CD4-positive, alpha-beta T cell treated with Interleukin-21 for 1 hour (primary cell): ENCODE measurements at places on chromosomes 2 and 18.
A peak's percentile ranks its signal among the peaks of the same experiment; 100 is the strongest.

- DNase-seq, result peak; percentile 69
Observed at GRCh38 chr2:200471324-200471848, 38.5 kb downstream of the KCTD18 start.

GRCh38 chr2:149926149-149926548 lies 338.6 kb upstream of the MMADHC start:
- no peak for DNase-seq

GRCh38 chr2:158478816-158479215 lies 22.1 kb downstream of the PKP4 start:
- no peak for DNase-seq

GRCh38 chr2:193315428-193316091 lies 1120.8 kb upstream of the TMEFF2 start:
- no peak for DNase-seq

DNA sequence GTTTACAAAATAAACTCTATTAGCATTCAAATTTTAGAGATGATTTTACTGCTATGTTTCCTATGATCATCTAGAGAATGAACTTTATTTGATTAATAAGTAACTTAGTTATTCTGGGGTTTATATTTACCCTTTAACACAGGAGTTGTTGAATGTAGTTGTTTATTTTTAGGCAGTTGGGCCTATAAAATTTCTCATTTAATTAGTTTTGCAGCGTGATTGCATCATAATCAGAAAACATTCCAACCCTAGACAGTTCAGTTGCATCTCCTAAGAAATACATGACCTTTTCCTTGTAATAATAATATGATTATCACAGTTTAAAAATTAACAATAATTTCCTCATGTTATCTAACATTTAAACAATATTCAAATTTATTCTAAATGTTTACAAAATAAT lies 224.7 kb upstream of the CDH7 start:
- no peak for DNase-seq

DNA sequence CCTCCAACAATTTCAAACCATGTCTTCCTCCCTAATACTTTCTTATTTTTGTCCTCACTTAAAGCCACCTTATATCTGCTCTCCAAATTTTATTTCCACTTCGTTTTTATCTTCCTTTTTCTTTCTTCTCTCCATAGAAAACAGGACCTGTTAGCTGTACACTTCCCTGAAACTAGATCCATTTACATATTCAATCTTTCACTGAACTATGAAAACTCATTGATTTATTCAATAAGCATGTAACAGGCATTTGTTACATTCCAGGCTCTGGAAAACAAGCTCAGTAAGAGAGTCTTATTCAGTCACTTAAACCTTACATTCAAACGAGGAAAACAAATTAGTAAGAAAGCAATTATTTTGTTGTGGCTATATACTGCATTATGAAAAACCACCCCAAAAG lies 1225.3 kb downstream of the SUCLG1 start:
- DNase-seq, result no peak

- no peak for DNase-seq
Observed at GRCh38 chr2:72026819-72027425, 120.7 kb downstream of the CYP26B1 start.

GRCh38 chr2:142010477-142011270 lies 120.1 kb downstream of the LRP1B start:
- no peak for DNase-seq

DNA sequence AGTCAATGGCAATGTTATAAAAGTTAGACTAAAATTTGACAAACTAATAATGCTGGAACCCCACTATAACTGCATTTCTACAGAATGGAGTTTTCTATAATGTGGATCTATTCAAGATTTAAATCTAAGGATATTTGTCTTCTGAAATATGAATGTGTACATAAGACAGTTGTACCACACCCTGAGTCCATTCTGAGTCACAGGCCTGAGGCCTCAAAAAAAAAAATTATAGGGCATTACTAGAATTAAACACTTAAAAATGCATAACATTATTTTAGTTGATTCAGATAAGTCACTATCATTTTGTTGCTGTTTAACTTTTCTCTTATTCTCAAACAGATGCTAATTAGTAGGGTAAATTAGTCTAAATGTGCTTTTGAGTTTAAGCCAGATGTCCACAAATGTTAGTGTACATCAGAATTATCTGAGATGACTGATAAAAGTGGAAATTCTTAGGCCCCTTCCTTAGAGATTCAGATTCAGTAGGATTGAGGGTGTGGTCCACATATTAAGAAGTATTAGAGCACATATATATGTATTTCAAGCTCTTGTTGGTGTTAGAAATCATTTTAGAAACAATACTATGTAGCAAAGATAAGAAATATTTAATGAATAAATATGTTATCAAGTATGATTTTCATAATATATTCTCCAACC lies 42.4 kb upstream of the COL5A2 start:
- DNase-seq, result no peak

DNA sequence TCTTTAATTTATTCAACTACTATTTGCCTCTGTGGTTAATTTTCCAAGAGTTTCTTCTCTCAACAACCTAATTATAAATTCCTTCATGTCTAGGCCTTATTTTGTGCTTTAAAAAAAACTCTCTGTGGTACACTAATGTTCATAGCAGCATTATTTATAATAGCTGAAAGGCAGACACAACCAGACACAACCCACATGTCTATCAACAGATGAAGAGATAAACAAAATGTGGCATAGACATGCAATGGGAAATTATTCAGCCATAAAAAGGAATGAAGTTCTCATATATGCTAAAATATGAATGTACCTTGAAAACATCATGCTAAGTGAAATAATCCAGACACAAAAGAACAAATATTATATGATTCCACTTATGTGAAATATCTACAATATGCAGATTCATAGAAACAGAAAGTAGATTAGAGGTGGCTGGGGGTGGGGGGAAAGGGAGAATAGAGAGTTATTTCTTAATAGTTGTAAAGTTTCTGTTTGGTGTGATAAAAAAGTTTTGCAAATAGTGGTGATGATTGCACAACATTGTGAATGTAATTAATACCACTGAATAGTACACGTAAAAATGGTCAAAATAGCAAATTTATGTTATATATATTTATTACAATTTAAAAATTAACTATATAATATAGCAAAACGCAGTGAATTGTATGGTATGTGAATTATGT lies 28.1 kb upstream of the RASGRP3 start:
- DNase-seq, result no peak

- no peak for DNase-seq
Observed at GRCh38 chr2:54247115-54247514, 8.9 kb downstream of the TSPYL6 start.

- no peak for DNase-seq
Observed at GRCh38 chr2:79832511-79833234, 319.8 kb downstream of the CTNNA2 start.

GRCh38 chr2:203909261-203909967 lies 27.1 kb upstream of the ICOS start:
- peak; percentile 52 for DNase-seq

DNA sequence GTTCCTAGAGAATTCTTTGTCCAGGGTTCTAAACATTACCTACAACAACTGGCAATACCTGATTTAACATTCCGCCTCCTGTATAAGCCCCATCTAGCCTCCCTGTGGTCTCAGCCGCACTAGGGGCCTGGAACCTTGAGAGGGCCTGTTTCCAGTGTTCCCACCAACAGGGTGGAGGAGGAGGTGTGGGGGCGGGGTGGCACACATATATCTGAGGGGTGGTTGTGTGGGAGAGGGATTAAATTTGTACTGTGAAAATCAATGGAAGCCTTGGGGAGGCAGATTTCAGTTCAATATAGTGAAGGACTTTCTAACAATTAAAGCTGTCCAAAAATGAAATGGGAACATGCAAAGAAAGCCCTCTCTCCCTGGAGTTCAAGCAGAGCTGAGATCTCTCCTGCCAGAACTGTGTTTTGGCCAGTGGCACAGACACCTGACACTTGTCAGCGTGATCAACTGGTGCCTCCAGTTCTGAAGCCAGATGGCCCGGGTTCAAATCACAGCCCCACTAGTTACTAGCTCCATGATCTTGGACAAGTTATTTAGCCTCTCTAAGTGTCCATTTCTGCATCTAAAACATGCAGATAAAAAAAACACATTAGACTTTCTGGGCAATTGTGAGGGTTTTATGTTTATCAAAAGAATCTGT lies 17.0 kb upstream of the FZD7 start:
- DNase-seq, result no peak

DNA sequence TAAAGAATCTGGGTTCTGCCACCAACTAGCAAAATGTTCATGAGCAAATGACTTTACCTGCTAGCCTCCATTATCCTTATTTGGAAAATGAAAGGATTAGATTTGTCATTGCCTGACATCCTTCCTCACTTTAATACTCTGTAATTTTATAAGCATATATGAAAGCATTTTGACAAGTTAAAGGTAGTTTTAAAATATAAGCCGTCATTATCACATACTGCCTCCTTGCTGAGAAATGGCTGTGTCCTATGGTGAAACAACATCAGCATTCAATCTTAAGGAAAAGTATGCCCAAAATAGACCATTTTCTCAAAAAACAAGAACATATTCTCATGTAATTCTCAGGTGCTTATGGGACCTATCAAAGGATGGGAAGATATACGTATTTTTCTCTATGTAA lies 461.2 kb downstream of the SUCLG1 start:
- no peak for DNase-seq

DNA sequence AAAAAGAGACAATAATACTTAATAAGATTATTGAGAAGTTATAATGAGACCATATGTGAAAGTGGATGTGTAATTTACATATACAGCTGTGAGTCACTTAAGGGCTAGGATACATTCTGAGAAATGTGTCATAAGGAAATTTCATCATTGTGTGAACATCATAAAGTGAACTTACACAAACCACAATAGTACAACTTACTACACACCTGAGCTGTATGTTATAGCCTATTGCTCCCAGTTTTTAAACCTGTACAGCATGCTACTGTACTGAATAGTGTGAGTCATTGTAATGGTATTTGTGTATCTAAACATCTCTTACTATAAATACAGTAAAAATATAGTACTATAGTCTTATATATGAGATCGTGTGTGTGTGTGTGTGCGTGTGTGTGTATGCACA lies 1420.3 kb upstream of the PIK3C3 start:
- no peak for DNase-seq

- DNase-seq, result no peak
Observed at GRCh38 chr2:67974559-67975430, 88.0 kb downstream of the C1D start.

DNA sequence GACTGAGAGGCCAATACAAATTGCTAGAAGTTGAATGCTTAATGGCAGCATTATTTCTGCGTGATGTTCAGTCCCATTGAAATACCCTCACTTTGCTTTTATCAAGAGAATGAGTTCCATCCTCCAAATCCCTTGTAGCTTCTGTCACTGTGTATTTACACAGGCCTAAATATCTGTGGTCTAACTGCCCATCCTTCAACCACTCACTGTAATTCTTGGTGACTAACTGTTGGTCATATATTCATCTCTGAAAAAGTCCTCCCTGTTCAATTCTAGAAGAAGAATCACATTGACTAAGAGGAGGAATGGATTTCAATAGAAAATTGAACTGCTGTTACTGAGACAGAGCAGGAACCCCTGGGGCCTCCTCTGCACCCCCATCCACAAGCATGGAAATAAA lies 74.2 kb upstream of the L3MBTL4 start:
- no peak for DNase-seq

GRCh38 chr2:47536696-47537095 lies 133.7 kb downstream of the MSH2 start:
- DNase-seq, result no peak

DNA sequence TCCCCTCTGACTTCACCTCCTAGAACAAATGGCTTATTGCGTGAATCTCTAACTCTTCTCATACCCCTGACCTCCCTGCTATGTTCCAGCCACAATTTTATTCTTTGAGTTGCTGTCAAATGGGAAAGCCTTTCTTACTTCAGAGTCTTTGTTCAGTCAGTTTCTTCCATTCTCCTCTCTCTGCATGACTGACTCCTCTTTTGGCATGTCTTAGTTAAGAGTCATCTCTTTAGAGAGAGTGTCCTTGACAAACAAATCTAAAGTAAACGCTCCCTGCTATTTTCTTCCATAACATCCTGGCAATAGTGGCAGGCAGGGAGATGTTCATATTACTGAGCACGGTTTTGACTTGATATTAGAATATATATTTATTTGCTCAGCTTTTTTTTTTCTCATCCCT lies 170.7 kb upstream of the ERBB4 start:
- DNase-seq, result no peak

- no peak for DNase-seq
Observed at GRCh38 chr2:2655453-2656114, 324.5 kb upstream of the MYT1L start.

DNA sequence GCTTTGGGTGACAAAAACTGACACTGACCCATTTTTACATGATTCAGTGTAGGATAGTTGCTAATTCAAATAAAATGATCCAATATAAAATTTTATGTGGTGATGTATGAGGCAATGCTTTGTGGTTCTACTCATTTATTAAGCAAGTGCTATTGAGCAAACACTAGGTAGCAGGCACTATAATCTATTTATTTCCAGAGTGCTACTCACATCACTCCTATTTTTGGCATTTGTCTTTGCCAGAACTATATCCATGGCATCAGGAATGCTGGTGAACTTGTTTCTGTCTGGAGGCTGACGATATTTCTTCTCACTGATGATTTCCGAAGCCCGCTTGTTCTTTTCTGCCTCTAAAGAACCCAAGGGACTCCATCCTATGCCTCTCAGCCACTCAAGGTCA lies 84.3 kb downstream of the NEB start:
- DNase-seq, result no peak

- no peak for DNase-seq
Observed at GRCh38 chr2:227450311-227450841, 21.6 kb upstream of the AGFG1 start.

GRCh38 chr2:241316825-241317224 lies 1.1 kb downstream of the SEPTIN2 start:
- DNase-seq, result no peak

DNA sequence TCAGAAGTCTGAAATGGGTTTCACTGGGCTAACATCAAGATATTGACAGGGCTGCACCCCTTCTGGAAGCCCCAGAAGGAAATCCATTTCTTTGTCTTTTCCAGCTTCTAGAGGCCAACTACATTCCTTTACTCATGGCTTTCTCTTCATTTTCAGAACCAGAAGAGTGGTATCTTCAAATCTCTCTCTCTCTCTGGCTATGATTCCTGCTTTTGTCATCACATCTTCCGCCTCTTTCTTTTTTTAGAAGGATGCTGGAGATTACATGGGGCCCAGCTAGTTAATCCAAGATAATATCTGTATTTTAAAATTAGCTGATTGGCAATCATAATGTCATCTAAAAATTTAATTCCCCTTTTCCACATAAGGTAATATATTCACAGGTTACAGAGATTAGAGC lies 23.8 kb downstream of the COL5A2 start:
- no peak for DNase-seq

DNA sequence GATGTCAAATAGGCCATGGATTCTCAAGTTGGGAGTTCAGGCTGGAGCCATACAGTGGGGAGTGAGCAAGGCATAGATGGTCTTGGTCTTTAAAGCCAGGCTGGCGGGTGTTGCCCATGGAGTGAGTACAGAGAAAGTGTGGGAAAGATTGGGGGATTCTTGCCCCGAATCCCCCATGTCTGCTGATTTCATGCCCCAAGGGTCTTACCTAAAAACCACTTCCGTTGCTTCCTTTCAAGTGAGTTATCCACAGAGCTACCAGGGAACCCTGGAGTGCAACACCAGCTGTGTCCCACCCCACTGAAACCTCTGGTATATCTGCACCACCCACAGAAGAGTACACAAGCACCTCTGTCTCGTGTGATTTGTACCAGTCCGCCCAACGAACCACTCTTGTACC lies 31.4 kb downstream of the FHOD3 start:
- no peak for DNase-seq
